ENCODE measurements at places on chromosomes 5 and 9. TPM values are rescaled to one million over a fixed set of nuclear protein-coding genes. Genes with fewer than 3 reads are reported as not detected.
A peak's percentile ranks its signal among the peaks of the same experiment; 100 is the strongest.

- no peak for DNase-seq
Observed at GRCh38 chr5:111932628-111933027, 175.6 kb upstream of the NREP start.

GRCh38 chr5:2011481-2012411, 129.0 kb upstream of the IRX4 start:
- no peak for DNase-seq

- DNase-seq, result no peak
Observed at GRCh38 chr9:110451726-110452125, 114.1 kb upstream of the TXNDC8 start.

- DNase-seq, result no peak
Observed at GRCh38 chr9:75170898-75171360, 82.6 kb downstream of the OSTF1 start.

GRCh38 chr5:97909541-97909940, 726.5 kb upstream of the RIOK2 start:
- DNase-seq, result no peak

Gene STKLD1
- 2.2 TPM for polyA plus RNA-seq

- no peak for DNase-seq
Observed at GRCh38 chr5:56858777-56859442, 43.6 kb downstream of the MAP3K1 start.

DNA sequence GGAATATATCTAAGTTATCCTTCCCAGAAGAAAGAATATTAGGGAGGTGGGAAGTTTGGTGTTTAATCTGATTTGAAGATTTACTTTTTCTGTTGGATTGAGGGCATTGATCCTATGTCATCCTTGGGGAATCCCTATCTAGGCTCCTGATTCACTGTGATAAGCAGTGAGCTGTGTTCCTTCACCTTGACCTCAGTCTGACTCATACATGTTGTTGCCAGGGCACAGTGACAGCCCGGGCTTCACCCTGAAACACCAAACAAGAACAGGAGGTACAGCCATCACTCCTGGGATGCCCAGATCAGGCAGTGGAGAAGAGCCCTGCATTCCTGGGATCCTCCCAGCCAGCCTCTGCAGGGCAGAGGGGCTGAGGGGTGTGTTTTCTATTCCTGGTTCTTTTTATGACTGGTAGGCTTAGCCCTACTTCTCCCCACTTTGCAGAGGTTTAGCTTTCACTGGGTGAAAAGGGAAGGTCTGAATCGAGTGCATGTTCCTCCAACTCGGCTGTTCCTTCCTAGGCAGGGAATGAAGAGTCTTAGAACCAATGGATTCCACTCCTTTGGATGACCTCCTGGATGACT, 3.1 kb upstream of the FAM53C start:
- no peak for DNase-seq

DNA sequence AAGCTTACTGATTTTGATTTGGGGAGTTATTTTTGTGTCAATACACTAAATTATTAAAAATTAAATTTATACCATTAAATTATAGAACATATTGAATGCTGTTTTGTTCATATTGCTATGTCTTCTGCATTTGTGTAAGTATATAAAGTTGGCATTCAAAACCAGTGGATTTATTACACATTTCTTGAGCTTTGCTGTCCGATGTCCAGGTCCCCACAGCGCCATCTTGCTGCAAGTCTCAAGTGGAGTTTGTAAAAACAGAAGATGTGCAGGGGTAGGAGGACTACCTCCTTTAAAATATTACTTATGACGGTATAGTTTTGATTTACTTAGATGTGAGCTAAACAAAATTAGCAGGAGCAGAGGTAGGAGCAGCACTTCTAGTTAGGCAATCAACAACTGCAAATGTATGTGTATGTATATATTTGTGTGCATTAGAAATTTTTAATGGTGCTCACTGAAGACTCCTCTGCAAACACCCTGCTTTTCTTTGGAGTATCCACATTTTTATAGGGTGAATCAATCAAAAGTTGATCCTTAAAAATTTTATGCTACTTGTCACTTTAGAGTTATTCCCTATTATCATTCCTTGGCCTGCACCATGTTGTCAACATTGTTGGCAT, 37.4 kb downstream of the CPEB4 start:
- DNase-seq, result no peak

- DNase-seq, result no peak
Observed at GRCh38 chr5:143793249-143793648, 18.7 kb upstream of the HMHB1 start.

Gene INIP
- 36.2 TPM for polyA plus RNA-seq

DNA sequence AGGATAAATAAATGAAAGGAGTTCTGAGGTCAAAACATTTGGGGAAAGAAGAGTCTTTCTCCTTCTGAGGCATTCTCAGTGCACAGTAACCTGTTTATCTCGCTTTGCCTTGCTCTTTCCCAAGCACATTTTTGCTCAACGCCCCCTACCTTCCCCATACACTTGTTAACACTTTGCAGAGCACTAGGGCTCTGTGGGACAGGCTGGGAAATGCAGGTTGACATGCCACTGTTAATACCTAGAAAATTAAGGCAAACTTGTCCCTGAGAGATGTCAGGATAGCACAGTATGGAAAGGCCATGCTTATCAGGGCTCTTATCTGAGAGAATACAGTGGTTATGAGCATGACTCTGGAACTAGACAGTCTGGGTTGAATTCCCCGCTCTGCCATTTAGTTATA, 152.0 kb downstream of the DOCK8 start:
- DNase-seq, result no peak

Gene SPATA31C1
- 0.76 TPM for polyA plus RNA-seq

GRCh38 chr9:38057416-38058195, 11.4 kb downstream of the SHB start:
- DNase-seq, result no peak

Gene ANKRD18A
- polyA plus RNA-seq, result 3.2 TPM

- DNase-seq, result no peak
Observed at GRCh38 chr5:107538331-107538730, 132.4 kb downstream of the EFNA5 start.

Gene C7
- 208 TPM for polyA plus RNA-seq

- peak; percentile 31 for DNase-seq
Observed at GRCh38 chr5:37665889-37666288, 174.0 kb downstream of the GDNF start.

GRCh38 chr5:160312134-160312959, at the start of gene CCNJL:
Gene CCNJL, minus strand, starts transcription at chr5:160312564. Its CDS starts 641 bp downstream, at chr5:160311923.
- no peak for DNase-seq

Gene CRHBP
- polyA plus RNA-seq, result 25.7 TPM

DNA sequence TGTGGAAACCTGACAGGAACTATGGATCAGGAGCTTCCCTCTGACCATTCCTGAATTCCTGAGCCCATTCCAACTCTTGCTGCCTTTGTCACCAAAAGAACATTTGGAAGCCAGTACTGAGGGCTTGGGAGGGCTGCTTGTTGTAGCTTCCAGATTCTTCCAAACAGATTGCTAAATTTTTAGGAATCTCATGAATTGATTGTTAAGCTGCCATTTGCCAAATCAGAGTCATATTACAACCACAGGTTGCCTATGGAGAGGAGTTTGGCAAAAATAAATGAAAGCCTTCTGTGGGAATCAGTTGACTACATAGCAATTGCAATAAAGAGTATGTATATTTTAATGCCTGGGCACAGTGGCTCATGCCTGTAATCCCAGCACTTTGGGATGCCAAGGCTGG, 39.2 kb upstream of the SLC28A3 start:
- no peak for DNase-seq

GRCh38 chr5:141703133-141703561, 21.1 kb upstream of the ARAP3 start:
- no peak for DNase-seq

Gene SLC36A3
- not detected for polyA plus RNA-seq

DNA sequence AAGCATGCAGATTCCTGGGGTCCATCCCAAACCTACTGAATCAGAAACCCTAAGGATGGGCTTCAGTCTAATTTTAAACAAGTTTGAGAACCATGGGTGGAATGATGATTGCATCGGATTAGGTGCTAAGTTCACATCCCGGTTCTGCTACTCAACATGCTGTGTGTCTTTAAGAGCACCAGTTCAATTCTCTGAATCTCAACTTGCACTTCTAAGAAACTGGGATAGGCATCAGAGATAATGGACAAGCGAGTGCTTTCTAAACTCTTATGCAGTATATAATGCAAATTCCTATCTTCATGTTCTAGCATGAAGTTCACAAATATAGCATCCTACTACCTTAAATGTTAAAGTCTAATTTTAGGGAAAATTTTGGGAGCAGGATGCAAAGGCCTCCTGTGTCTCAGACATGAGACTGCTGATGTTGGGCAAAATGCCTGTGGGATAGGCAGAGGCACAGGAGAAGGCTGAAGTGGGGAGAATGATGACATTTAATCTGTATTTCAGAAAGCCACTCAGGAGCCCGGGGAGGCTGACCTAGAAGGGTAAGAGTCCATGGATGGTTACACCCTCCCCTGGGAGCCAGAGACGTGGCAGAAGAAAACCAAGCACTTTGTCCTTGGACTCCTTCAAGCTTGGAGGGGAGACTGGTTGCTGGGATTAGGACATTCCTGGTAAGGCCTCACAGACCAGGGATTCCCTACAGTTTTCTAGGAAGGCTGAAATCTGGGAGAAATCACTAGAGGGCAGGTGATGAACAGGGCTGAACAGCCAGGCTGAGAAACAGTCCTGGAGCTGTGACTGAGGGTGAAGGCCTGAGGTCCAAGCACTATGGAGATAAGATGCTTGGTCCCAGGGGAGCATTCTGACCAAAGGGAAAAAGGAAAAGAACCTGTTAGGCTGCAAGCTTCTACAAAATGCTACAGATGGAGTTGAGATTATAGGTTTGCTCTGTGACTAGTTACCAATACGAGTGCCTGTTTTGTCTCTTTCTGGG, 311.9 kb upstream of the PANK3 start:
- no peak for DNase-seq
